ENCODE measurements at places on chromosomes 1 and 21.

GRCh38 chr1:180675586-180675985 is 43.8 kb downstream of the XPR1 start:
- no peak for DNase-seq

DNA sequence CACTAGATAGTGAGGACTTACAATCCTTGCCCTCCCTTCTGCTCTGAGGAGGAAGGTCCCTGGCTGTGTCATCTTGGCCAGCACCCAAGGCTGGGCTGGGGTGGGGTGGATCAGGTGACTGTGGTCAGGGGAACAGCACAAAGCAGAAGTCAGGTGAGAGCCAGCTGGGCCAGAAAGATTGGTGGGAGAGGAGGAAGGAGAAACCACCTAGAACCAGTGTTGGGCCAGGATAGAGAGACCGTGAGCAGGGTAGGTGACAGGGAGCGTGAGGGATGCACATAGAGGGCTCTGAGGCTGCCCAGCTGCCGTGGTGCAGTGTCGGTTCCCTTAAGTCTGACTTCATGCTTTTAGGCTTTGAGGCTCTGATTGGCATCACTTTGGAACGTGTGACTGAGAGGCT is 22.7 kb downstream of the NCF2 start:
- peak; percentile 43 for DNase-seq

DNA sequence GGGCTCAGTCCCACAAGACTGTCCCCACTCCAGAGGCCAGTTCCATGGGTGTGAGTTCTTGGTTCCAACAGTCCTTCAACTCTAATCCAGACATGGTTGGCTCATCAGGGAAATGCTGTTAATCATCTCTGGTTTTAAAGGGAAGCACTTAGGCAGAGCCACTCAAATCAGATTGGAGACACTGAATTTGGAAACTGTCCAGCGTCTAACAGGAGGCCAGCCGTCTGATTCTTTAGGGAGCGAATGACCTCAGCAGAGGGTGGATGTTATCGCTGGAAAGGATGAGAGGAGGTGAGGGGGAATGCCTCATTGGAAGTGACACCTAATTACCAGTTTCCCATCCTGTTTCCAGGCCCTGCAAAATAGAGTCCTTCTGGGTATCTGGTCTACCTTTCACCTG is 22.8 kb upstream of the LRRC38 start:
- DNase-seq = no peak

GRCh38 chr21:18451670-18452069 is 48.1 kb upstream of the TMPRSS15 start:
- no peak for DNase-seq

- DNase-seq = no peak
Observed at GRCh38 chr1:13922466-13923110, 222.6 kb downstream of the PRDM2 start.

GRCh38 chr1:200380589-200381021 is 29.2 kb downstream of the ZNF281 start:
- no peak for DNase-seq

- DNase-seq = no peak
Observed at GRCh38 chr1:18989176-18989799, 32.8 kb upstream of the IFFO2 start.

GRCh38 chr21:38379147-38379546 is 119.1 kb downstream of the ERG start:
- no peak for DNase-seq

DNA sequence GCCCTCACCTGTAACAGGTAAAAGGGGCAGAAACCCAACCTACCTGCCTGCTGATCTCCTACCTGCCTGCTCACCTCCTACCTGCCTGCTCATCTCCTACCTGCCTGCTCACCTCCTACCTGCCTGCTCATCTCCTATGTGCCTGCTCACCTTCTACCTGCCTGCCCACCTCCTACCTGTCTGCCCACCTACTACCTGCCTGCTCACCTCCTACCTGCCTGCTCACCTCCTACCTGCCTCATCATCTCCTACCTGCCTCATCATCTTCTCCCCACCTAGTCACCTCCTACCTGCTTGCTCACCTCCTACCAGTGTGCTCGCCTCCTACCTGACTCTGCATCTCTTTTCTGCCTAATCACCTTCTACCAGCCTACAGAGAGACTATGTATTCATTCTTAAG is 452.9 kb downstream of the MATN1 start:
- DNase-seq = no peak

DNA sequence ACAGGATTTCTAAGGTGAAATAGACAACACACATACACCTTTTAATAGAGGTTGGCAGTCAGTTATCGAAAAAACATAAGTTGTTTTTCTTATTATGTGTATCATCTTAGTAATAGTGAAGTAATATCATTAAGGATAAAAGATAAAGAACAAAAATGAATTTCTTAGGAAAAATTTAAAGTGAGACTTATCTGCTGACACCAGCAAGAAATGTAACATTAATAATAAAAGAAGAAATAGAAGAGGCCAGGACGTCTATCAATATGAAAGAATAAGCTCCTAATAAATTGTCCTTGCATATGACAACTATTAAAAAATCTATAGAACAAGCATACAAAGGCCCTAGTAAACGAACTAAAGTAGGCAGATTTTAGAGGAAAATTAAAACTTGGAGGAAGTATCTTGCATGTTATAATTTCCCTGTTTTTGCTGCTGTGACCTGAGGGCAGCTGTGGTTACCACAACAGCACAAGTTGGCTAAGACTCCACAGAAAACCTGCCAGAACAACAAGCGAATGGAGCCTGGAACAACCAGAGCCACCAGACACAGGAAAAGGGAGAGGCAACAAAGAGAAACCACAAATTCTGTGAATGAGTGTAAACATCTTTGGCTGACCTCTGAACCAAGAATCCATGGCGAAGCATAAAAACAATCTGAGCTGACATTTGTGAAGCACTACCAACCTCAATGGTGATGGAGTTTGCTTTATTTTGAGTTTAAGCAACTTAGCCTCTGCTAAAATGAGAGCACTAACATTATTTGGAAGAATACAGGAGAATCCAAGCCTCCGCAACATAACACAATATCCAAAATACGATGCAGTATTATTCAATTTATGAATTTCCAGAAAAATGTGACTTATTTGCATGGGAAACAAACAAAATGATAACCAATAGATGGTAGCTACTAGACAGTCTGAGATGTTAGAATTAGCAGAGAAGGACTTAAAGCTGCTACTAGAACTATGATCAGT is 207.5 kb downstream of the KCNT2 start:
- DNase-seq = peak; percentile 93

- DNase-seq = no peak
Observed at GRCh38 chr1:25715888-25716287, 84.1 kb upstream of the SELENON start.

DNA sequence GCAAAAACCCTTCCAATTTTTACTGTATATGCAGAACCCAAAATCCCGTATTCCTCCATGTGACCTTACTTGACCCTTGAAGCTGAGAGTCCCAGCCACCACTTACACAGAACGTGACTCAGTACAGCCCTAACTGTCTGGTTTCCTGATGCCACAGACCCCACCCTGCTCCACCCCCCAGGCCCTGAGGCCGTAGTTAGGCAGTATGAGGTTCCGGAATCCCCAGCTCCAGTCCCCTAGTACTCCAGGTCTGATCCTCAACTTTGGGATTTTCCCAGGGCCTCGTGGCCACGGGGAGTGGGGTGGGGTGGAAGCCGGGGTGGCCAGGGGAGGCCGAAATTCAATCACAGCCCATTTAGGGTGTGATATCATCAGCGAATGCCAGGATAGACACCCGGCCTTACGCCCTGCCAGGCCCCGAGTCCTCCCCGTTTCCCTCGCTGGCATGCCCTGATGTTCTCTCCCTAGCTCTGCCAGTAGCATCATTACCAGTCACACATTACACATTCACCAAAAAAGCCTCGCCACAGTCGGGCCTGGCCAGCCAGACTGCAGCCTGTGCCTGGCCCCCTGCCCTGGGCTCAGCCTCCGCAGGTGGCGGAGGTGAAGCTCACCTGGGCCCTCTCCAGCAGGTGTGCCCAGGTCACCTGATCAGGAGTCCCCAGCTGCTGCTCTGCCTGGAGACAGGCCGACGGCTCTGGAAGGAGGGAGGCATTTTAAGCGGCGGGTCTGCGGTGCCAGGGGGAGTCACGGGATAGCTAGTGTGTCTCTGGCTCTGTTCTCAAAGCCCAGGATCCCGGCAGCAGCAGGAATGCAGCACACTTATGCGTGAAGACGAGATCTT is 70.8 kb downstream of the SCCPDH start:
- DNase-seq = no peak
